GM23338 (cell line): ENCODE measurements at places on chromosomes 5 and 9.

GRCh38 chr5:165574100-165574499, 2068.7 kb downstream of the MAT2B start:
- DNase-seq = no peak

GRCh38 chr9:92986176-92987119, 39.1 kb downstream of the FGD3 start:
- DNase-seq = peak; percentile 71

- no peak for DNase-seq
Observed at GRCh38 chr5:6371079-6371810, 7.1 kb downstream of the MED10 start.

DNA sequence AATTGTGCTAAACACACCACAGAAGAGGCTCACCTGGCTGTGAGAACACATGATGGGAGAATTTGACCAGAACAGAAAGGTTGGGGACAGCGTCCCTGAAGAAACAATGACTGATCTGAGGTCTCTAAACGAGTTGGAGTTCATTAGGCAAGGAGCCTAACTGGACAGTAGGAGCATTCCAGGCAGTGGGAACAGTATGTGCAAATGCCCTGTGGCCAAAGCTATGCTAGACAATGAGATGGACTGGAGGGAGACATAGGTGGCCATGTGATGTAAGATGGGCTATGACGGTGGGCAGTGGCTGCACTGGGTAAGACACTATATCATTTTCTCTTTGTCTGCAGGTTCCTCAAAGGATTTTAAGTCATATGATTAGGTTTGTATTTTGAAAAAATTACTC, 95.1 kb upstream of the ARAP3 start:
- no peak for DNase-seq

- no peak for DNase-seq
Observed at GRCh38 chr5:175484829-175485228, 6.5 kb downstream of the SFXN1 start.

DNA sequence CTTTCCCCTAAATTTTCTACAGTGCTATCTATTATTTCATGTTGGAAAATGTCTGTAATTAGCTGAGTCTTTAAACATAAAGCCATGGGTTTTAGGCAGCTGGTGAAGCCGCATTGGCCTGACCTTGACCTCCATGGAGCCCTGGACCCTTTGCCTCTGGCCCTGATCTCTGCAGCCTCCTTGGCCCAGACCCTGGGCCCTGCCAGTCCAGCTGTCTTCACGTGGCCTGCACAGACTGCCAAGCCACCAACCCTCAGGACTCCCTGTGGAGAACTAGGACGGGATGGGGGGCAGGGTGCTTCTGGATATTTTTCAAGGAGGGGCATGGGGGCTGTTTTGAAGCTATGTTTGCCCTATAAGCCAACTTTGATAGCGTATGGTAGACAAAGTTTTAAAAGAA, 29.8 kb upstream of the PPARGC1B start:
- no peak for DNase-seq

GRCh38 chr5:107518616-107519015, 152.1 kb downstream of the EFNA5 start:
- peak; percentile 35 for DNase-seq

DNA sequence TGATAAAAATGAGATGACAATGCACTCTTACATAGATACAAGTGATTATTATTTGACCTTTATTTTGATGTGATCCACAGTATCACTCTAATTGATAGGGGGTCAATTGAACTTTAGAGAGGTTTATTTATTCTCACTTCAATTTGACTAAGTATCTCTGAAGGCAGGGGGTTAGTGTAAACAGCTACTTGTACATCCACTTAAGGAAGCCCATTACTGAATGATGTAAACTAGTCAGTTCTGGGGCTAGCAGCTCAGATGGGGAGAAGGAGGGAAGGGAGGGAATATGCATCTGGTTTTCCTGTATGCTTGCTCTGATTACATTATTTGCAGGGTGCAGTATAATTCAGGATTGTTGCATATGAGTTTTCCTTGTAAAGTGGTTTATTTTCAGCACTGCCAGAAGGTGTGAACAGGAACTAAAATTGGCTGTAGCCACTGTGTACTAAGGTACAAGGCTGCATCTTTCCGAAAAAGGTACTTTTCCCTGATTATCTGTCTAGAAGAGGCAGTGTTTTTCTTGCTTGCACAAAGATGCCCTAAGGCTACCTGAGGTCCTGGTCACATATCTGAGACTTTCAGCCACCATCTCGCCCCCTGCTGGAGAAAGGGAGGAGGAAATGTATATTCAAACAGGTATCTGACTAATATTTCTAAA, 51.2 kb downstream of the MRPS27 start:
- peak; percentile 85 for DNase-seq

- peak; percentile 96 for DNase-seq
Observed at GRCh38 chr9:128635266-128636023, 21.2 kb downstream of the DYNC2I2 start.

DNA sequence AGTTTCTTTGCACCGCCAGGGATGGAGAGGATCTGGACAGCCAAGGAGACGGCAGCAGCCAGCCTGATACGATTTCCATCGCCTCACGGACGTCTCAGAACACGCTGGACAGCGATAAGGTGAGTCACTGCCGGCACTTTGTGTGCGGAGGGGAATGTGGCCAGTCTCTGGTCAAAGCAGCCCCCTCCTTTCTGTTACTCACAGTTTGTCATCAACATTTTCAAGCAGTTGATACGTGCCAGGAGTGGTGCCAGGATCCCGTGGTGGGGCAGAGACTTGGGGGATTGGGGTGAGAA, 175.1 kb upstream of the OTULINL start:
- no peak for DNase-seq

- peak; percentile 83 for DNase-seq
Observed at GRCh38 chr9:132412089-132412488, 2.1 kb downstream of the CFAP77 start.

DNA sequence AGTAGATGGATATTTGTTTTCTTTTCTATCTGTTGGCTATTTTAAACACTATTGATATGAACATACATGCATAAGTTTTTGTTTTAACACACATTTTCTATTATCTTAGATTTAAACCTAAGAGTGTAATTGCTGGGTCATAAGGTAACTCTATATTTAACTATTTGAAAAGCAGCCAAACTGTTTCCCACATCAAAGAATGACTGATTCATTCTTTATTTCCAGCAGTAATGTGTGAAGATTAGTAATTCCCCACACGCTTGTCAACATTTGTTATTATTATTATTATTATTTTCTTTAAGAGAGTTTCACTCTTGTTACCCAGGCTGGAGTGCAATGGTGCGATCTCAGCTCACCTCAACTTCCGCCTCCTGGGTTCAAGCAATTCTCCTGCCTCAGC, 1495.8 kb downstream of the EFNA5 start:
- DNase-seq = no peak

- DNase-seq = no peak
Observed at GRCh38 chr5:113053511-113053995, 77.0 kb downstream of the DCP2 start.
